ENCODE measurements at places on chromosomes 3 and 15.

GRCh38 chr15:78264304-78265136, at the start of gene DNAJA4:
TSS of gene DNAJA4 (plus strand) at chr15:78264562. CDS start at chr15:78264764, 202 bp downstream.
- peak; percentile 72 for DNase-seq

GRCh38 chr3:160279657-160280056, 54.4 kb downstream of the C3orf80 start:
- no peak for DNase-seq

- no peak for DNase-seq
Measured at GRCh38 chr3:63047068-63047467, 171.9 kb upstream of the CADPS start.

DNA sequence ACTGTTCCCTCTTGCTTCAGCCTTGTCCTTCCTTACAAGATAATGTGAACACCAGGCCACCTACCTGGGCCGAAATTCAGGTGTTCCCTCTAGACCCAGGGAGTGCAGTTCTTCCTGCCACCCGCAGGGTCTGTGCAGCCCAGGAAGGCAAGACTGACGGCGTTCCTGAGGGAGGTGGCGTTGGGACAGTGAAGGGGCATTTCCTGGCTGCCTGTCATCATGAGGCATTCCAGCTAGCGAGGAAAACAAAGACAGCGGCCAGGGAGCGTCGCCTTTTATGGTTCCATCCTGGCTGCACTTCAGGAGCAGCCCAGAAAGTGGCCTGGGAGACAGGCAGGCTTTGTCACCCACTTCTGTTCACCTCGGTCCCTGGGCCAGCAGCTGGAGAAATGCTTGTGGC, 84.8 kb upstream of the WNT5A start:
- no peak for DNase-seq

DNA sequence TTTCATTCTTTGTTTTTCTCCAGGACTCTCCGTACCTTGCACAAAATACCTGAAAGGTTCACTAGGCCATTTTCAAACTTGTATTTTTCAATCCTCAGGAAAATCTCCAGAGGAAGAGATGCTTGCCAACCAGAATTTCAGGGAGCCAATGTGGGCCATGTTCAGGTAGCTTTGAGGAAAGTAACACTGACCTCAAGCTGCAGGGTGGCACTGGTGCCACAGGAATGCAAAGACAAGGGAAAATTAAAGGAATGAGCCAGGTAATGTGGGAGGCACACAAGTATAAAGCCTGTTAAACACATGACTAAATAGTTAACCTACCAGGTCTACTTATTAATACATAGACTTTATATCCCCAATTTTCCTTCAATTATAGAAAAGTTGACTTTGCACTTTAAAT, 51.9 kb upstream of the GAP43 start:
- no peak for DNase-seq

DNA sequence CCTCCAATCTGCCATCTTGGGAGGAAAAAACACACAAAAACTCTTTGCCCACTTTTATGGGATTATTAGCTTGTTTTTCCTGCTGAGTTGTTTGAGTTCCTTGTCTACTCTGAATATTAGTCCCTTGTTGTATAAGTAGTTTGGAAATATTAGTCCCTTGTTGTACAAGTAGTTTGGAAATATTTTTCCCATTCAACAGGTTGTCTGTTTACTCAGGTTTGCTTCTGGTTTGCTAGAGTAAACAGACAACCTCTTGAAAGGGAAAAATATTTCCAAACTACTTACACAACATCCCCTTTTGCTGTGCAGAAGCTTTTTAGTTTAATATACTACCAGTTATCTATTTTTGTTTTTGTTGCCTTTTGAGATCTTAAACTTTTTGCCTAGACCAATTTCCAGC, 193.3 kb upstream of the MANF start:
- DNase-seq = no peak

- no peak for DNase-seq
Measured at GRCh38 chr15:59362331-59362730, 10.3 kb downstream of the MYO1E start.

DNA sequence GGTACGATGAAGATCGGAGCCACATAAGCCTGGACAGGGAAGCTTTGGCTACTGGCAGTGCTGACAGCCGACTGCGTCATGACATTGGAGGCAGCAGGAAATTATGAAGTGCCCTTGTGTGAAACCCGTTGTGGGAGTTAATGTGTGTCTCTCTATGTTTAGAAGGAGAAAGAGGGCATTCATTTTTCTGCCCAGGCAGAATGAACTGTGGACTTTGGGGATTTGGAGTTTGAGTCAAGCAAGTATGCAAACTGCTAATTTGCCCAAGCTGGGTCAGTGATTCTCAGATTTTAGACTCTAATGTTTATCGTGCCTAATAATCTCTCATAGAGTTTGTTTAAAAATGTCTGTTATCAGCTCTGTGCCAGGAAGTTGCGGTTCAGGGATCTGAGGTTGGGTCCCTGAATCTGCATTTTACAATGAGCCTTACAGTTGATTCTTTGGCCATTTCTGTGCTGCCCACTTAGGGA, 5.6 kb downstream of the CTXND1 start:
- no peak for DNase-seq

DNA sequence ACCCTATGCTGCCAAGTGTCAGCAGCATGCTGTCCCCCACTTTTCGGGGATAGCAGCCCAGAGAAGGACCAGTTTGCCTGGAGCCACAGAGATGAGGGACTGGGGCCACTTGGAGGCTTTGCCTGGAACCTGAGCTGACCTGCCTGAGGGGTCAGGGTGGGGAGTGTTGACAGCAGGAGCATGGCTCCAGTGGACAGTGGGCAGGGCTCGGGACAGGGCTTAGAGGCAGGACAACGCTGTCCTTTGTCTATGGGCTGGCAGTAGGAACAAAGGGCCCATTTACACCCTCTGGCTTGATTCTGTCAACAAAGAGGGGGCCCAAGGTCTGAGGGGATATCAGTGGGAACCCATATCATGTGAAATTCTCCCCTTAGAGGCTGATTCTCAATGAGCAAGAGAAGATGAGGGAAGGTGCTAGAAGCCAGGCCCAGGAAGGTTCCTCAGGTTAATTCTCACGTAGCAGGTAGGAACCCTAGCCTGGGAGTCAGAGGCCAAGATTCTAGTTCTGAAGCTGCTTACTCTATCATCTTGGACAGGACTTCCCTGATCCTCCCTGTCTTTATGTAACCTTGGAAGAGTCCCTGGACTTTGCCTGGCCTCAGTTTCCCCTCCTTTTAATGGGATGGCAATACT, 29.7 kb upstream of the HHATL start:
- no peak for DNase-seq

- DNase-seq = no peak
Measured at GRCh38 chr3:57977818-57978235, 30.4 kb upstream of the FLNB start.

Measured in activated CD4-positive, alpha-beta T cell treated with anti-CD3 and anti-CD28 coated beads, Interleukin-10, Interleukin-2, amounts not matched to agents 100 ng/mL and 50 ng/mL, durations not matched to agents 16 hours and 8 hours (primary cell).